ENCODE measurements at places on chromosomes 13 and 19. TPM values are rescaled to one million over a fixed set of nuclear protein-coding genes. Genes with fewer than 3 reads are reported as not detected.

CEBPA gene
- total RNA-seq, result 9.8 TPM

RASAL3 gene
- total RNA-seq, result not detected

CEBPG gene
- 42.1 TPM for total RNA-seq

GARIN5A gene
- 1.9 TPM for total RNA-seq

CD22 gene
- total RNA-seq, result 2.2 TPM

SERPINE3 gene
- not detected for total RNA-seq

SMIM44 gene
- total RNA-seq, result not detected
